Stimulated activated CD8-positive, alpha-beta memory T cell treated with anti-CD3 and anti-CD28 coated beads, Interleukin-12 subunit alpha, Interleukin-12 subunit beta, amount 100 ng/mL, for 4 hours (primary cell): ENCODE measurements at places on chromosomes 6 and 20.

DNA sequence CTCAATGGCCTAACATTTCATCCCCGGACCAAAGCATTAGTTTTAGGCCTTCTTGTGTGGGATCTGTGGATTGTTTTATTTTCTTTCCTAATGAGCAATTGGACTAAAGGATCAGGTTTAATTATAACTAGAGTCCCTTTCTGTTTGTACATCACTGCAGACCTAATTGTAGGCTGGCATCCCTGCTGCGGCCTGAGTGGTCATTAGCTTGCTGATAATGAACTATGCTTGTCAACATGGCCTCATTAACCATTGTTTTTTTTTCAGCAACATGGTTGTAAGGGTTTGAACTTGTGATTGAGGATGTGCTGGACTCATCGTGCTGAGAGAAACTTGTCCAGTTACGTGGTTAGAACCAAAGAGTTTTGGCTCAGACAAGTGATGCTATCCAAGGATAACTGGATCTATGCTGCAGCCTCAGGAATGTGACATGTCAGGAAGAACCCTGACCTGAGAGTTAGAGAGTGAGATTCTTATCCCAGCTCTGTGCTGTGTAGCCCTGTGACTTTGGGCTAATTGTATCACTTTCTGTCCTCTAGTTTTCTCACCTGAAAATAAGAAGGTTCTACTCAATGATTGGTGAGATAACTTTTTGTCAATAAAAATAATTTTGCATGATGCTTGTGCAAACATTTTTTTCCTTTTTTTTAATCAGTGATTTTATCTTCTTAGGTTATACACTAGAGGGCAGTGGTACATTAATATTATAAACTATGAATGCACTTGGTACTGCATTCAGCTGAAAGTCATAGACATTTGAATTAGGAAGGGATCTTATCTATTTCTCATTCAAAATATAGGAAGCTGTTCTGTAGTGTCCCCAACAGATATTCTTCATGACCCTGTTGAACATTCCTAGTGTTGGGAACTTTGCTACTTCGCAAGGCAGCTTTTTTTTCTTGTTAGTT, 140.9 kb downstream of the RNF144B start:
- no peak for DNase-seq

DNA sequence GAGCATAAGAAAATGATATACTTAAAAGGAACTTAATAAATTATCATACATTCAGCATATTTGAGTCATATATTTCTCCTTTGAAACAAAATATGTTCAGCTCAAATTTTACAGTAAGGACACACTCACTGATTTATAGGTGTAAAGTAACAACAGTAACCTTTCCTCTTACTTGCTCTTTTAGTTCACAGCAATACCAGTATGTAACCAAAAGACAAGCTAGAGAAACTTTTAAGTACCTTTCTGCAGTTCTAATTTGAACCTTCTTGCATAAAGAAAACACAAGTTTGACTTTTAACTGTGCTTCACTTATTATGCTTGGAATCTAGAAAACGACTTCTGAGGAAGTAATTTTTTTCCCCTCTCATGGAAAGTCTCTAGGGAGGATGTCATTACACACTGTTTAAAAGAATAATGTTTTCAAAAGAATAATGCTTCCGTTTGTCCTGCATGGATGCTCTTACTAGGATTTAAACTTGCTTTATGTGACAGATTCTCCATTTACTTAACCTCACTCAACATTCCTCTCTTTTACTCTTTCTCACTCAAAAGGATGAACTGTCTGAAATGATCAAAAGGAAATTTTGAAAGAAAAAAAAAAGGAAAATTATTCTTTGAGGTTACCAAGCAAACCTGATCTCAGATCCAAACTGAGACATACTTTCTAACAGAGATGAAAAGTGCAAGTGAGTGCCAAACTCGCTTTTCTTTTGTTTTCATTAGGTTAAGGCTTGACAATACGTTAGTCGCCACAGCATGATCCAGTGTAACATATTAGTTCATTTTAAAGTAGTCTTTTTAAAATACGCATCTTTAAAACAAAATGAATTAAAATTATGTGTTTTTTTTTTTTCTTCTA, 22.4 kb upstream of the CALHM6 start:
- DNase-seq = no peak

DNA sequence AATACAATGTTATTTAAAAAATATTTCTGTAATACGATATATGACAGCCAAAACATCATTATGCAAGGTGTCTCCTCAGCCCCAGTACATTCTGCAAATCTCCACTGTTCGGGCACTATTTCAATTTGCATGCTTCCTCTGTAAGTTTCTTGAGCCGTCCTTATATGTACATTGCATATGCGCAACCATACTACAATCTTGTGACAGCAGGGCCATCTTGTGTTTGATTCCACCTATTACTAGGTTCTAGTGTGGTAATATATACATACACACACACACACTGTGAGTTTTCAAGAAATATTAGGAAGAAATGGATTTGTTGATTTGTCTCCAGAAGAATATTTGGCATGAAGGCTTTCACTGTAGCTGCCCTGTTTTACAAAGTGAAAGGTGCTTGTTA, 9.8 kb downstream of the LYRM4 start:
- DNase-seq = no peak

GRCh38 chr6:154536999-154537398, 26.5 kb upstream of the CNKSR3 start:
- no peak for DNase-seq

DNA sequence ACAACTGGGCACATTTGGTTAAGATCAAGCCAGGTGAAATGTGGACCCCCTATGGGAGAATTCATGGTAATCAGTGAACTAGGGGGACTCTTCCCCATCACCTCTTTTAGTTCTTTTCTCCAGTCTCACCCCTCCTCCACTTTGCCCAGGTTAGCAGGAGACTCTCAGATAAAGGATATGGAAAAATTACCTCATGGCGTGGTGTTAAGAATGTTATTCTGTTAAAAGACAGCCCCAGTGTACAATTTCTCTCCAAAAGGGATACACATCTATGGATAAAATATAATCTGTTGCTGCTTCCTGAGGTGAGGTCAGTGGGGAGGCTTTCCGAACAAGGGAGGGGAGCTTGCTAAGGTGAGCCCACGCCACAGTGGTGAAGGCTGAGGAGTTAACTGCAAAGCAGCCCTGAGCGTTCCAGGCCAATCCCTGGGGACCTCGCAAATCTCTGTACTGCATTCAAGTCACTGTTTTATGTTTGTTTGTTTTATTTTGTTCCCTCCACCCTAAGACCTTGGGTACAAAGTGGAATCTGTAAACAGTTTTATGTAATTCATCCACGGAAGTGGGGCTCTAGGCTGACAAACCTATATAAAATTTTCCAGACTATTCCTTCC, 52.0 kb downstream of the ADGRF1 start:
- no peak for DNase-seq

DNA sequence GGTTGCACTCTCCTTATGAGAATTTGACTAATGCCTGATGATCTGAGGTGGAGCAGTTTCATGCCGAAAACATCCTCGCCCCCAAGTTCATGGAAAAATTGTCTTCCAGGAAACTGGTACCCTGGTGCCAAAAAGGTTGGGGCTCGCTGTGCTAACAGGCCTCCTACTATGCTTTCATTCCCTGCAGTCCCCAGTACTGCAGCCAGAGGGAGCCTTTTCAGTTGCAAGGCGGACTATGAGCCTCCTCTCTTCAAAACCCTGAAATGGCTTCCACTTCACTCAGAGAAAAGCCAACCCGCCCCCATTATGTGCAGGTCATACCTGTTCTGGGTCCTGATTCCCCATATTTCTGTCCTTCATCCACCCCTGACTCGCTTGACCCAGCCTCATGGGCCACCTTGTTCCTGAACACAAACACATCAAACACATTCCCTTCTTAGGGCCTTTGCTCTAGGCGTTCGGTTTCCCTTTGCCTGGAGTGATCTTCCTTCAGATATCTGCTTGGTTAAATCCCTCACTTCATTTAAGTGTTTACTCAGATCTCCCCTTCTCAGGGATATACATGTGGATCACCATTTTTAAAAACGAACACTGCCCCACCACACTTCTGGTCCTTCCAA, 173.7 kb downstream of the PHACTR1 start:
- no peak for DNase-seq

- DNase-seq = no peak
These were observed 110.0 kb upstream of the KCNK16 start for GRCh38 chr6:39432330-39433025.

DNA sequence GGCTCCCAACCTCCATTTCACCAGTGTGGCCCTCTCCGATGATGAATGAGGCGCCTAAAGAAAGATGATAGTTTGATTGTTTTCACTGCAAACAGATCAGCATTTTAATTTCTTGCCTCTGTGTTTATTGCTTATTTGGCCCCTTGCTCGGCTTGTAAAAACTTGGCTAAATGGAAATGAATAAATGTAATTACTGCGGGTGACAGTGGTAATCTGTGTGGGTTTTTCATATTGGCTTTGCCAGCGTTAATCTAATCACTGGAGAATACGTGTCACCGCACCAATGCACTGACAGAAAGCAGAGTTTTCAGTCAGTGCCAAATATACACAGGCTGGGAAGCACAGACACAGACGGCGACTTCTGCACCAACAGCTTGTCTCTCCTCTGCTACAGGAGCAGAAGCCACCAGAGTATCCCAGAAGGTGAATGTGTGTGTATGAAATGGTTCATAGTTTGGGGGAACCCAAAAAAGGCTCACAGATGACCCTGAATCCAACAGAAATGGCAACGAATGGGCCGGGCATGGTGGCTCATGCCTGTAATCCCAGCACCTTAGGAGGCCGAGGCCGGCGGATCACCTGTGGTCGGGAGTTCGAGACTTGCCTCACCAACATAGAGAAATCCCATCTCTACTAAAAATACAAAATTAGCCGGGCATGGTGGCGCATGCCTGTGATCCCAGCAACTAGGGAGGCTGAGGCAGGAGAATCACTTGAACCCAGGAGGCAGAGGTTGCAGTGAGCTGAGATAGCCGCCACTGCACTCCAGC, 534.0 kb downstream of the PKHD1 start:
- no peak for DNase-seq

DNA sequence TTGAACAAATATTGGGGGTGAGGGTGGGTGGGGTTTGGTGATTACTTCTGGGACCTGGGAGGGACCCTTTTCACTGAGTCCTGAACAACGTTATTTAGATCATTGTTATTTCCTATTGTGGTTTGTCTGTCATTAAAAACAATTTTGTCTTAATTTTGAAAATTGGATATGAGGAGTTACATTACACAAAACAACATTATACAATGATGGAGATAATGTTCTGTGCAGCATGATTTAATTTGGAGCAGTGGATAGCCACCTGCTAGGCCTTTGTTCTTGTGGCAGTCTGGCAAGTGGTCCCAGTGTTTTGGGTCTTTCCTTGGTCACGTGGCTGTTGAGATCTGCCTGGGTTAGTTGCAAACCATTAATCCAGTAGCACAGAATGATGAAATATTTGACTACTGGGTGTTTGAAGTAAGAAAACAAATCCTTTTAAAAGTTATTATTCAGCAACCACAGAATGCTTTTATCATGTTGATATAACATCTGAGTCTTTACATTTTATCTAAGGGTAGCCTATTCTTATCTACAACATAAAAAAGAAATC, 172.8 kb downstream of the CDKAL1 start:
- no peak for DNase-seq

- no peak for DNase-seq
These were observed 131.1 kb upstream of the MYLIP start for GRCh38 chr6:15997586-15998388.

- no peak for DNase-seq
These were observed 67.9 kb upstream of the CLDN20 start for GRCh38 chr6:155195903-155196302.

GRCh38 chr6:159174263-159174969, 5.2 kb downstream of the FNDC1 start:
- DNase-seq = peak; percentile 19

- no peak for DNase-seq
These were observed 143.7 kb downstream of the DLL1 start for GRCh38 chr6:170147056-170147787.

GRCh38 chr6:29827579-29828470, at the start of gene HLA-G:
HLA-G (plus strand) TSS chr6:29827825; CDS start chr6:29827845, 20 bp downstream.
- no peak for DNase-seq

- DNase-seq = no peak
These were observed 35.2 kb downstream of the JPH2 start for GRCh38 chr20:44151621-44152416.

- no peak for DNase-seq
These were observed 5.2 kb downstream of the TXNDC5 start for GRCh38 chr6:7905416-7905815.

DNA sequence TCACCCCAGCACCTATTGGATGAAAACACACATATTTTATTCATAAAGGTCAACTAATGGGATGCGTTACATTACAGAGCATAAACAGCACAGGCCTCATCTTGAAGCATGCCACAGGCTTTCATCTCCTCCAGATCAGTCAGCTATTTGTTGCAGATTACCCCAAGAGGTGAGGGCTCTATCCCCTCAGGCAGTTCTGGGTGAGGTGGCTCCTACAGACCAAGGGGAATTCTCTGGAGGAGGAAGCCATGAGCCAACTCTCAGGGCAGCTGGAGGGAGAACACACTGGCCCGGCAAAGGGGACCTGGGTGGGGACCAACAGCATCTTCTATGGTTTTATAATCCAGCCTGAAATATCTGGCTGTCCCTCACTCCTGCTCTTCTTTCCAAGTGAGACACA, 126.4 kb upstream of the BTBD3 start:
- DNase-seq = no peak

GRCh38 chr20:54397292-54398140, 77.9 kb upstream of the DOK5 start:
- DNase-seq = no peak

DNA sequence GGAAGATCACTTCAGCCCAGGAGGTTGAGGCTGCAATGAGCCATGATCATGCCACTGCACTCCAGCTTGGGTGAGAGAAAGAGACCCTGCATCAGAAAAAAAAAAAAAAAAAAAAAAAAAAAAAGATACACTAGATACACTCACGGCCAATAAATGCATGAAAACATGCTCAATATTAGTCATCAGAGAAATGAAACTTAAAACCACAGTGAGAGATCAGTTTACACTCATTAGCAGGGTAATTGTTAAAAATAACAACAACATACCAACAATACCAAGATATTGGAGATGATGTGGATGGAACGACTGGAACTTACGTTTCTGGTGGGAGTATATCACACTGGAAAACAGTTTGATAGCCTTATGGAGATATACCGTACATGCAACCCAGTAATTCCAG, 29.9 kb downstream of the HS3ST5 start:
- DNase-seq = no peak

DNA sequence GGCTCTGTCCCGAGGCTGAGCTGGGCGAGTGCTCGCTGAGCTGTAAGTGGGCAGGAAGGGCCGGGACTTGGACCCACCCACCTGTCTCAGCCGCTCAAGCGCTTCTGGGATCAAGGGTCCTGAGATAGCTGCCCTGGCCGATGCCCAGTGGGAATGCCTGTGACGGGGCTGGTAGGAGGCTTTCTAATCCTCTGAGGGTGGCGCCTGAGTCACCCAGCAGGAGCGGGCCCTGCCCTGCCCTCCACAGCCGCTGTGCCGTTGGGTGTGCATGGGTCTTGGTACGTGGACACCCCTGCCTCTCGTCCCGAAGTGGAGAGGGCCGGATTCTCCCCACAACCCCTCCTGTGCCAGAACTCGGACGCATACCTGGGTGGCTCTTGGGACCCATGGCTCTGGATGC, 43.1 kb upstream of the GATA5 start:
- no peak for DNase-seq
